ENCODE measurements at places on chromosomes 2 and 18.

GRCh38 chr2:60652832-60653340 is 99.4 kb upstream of the BCL11A start:
- DNase-seq, result no peak

GRCh38 chr2:233034091-233034882 is 1.8 kb downstream of the NEU2 start:
- DNase-seq, result no peak

- DNase-seq, result no peak
Observed at GRCh38 chr2:234703258-234703657, 206.4 kb upstream of the ARL4C start.

GRCh38 chr2:28598484-28598883 is 102.6 kb downstream of the PLB1 start:
- DNase-seq, result no peak

DNA sequence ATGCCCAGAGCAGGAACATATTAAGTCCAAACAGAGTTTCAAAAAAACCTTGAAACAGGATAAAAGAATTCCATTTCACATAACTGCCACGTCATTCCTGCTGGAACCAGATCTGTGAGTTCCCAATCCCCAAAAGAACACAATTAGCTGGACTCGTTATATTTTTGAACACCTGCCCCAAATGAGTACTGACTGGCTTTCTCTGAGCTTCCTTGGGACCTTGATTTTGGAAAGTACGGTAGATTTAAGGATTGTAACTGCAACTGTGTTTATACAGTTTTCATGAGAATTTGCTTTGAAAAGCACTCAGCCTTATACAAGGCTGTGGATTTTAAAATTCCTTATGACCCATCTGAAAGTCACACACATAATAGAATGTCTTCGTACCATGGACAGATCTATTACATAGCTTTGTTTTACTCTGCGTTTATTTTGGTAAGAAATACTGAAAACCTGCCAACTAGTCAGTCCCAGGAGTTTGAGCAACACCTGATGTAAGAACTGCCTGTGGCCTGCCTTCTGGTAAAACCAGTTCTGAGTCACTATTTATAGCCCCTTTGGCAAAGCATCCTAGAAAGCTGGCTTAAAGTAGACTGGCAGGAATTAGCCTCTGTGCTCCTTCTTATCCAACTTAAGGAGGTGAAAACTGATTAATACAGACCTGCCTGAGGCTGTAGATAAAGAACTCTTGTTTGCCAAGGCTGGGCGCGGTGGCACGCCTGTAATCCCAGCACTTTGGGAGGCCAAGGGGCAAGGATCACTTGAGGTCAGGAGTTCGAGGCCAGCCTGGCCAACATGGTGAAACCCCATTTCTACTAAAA is 48.1 kb downstream of the MERTK start:
- DNase-seq, result no peak

- DNase-seq, result no peak
Observed at GRCh38 chr2:53568469-53568868, 199.1 kb upstream of the CHAC2 start.

- DNase-seq, result peak; percentile 47
Observed at GRCh38 chr2:85438201-85439024, 19.9 kb downstream of the SH2D6 start.

DNA sequence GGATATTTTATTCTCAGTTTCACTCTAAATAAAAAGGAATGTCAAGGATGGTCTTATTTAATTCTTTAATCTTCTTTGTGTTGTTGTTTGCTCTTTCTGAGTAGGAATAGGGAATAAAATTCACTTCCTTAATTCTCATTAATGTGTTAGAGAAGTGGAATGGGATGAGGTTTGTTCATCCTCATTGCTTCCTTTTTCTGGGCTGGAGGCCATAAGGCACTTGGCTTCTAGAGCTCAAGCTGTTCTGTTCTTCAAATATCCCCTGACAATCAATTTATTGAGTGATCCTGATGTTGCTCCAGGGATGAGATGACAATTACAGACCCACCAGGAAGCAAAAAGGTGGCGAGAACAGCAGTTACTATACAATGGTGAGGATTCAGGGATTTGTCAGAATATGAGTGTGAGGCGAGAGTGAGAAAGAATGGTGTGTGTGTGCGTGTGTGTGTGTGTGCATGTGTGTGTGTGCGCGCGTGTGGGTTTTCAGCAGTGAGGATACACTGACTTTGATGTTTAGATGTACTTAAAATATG is 557.6 kb upstream of the FANCL start:
- DNase-seq, result no peak

- DNase-seq, result no peak
Observed at GRCh38 chr2:20062615-20063545, 11.5 kb upstream of the LAPTM4A start.

GRCh38 chr18:46659484-46659883 is 2.5 kb upstream of the LOXHD1 start:
- no peak for DNase-seq

- no peak for DNase-seq
Observed at GRCh38 chr18:10249270-10249669, 205.2 kb upstream of the APCDD1 start.

DNA sequence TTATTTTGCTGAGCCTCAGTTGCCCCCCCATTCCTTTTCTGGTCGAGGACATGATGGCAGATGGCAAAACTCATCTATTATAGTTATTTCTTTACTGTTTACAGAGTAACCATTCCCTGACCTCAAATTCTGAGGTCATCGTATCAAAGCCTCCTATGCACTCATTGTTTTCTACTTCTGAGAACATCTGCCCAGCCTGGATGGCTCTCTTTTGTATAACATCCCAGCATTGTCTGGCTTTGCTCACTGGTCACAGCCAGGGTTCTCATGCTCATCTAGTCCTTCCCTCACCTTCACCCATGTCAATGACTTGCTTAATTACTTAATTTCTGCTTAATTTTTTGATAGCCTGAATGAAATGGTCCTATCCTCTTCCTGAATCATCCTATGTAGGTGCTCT is 472.1 kb downstream of the PARD3B start:
- DNase-seq, result no peak

DNA sequence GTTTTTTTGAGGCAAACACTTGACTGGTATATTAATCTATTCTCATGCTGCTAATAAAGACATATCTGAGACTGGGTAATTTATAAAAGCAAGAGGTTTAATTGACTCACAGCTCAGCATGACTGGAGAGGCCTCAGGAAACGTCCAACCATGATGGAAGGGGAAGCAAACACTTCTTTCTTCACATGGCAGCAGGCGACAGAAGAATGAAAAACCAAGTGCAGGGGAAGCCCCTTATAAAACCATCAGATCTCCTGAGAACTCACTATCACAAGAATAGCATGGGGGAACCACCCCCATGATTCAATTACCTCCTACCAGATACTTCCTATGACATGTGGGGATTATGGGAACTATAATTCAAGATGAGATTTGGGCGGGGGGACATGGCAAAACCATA is 136.2 kb upstream of the MAPRE2 start:
- DNase-seq, result no peak

- DNase-seq, result no peak
Observed at GRCh38 chr18:41643427-41643826, 311.6 kb upstream of the PIK3C3 start.

GRCh38 chr2:216279459-216279858 is 92.8 kb downstream of the MARCHF4 start:
- no peak for DNase-seq

DNA sequence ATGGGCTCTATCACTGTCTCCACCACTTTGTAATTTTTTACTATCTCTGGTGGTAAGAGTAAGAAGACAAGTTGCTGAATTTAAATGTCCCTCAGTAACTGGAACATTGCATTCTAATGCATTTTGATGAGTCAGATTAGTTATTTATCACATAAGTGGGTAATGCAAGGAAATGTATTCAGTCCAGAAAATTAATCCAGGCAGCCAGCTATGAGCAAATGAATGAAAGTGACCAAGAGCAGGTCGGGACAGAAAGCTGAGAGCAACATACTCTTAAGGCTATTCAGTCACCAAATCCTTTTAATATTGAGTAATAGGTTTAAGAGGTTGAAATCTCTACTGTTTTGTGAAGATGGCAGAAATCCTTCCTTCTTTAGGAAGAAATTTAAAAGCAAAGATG is 265.5 kb upstream of the PARD3B start:
- no peak for DNase-seq

- no peak for DNase-seq
Observed at GRCh38 chr2:17375262-17375661, 143.0 kb downstream of the RAD51AP2 start.

GRCh38 chr2:71313016-71313766 is 18.4 kb upstream of the ZNF638 start:
- no peak for DNase-seq

DNA sequence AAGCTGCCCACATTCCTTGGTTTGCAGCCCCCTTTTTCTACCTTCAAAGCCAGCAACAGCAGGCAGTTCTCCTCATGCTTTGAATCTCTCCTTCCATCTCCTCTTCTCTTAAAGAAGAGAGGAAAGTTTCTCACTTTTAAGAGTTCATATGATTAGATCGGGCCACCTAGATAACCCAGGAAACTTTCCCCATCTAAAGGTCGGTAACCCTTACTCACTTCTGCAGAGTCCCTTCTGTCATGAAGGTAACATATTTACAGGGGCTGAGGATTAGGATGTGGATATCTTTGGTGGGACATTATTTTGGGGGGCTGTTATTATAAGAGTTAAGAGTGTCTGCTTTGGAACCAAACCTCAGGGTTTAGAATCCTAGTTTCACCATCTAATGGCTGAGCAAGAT is 51.0 kb downstream of the HNRNPLL start:
- DNase-seq, result no peak

DNA sequence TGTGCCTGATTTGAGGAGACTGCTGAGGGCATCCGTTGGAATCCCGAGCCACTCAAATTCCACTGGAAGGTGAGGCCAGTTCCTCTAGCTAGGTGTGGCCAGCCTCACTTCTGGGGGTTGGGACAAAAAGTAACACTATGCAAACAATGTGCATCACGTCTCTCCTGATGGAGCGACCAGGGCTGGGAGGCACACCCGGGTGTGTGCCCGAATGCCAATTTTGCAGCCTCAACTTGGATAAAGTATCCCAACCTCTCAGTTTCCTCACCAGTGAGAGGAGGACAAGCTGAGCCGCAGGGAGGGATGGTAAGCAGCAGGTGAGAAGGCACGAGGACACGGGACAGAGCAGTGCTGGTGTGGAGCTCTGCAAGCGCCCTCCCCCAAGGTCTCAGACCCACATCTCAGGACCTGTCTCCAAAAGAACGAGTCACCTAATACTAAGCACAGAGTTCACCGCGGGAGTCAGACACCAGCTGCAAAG is 218.3 kb downstream of the HAUS1 start:
- no peak for DNase-seq

- no peak for DNase-seq
Observed at GRCh38 chr2:208279236-208279635, 13.2 kb downstream of the PIKFYVE start.

- peak; percentile 95 for DNase-seq
Observed at GRCh38 chr2:240452462-240453256, 17.2 kb downstream of the GPC1 start.

DNA sequence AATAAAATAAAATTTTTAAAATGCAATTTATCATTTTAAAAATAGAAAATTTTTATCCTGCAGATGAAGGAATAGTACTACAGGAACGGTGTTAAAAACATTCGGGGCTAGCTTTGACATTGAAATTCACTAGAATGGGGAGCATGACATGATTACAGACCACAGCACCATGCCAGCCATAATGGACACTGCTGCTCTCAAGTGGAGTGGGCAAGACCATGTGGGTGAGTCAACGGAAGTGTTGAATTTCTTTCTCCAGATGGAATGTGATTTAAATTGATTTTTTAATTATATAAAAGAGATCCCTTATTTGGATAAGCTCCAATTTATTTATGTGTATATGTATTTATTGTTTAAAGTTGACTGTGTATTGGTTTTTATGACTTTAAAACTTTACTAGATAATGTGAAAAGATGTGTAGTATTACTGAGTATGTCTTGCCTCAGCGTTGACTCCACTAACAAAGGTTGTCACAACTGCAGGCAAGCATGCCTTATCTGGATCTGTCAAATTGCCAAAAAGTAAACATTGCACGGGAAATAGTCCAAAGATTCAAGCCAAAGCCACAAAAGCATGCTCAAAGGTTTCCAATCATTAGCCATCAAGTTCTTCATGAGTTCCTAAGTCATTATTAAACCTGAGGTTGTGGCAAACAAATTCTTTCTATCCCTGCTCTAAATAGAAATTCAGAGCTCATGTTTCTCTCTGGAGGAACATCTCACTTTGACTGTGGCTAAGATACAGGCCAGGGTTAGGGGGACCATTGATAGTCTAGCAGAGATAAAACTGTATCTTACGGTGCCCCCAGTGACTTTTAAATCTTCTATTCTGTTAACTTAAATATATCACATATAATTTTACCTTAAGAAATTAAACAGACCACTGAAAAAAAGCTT is 536.9 kb downstream of the TMX3 start:
- no peak for DNase-seq

- DNase-seq, result no peak
Observed at GRCh38 chr2:99084256-99084655, 57.3 kb upstream of the C2orf15 start.

GRCh38 chr2:160353166-160353565 is 140.4 kb downstream of the RBMS1 start:
- DNase-seq, result no peak

DNA sequence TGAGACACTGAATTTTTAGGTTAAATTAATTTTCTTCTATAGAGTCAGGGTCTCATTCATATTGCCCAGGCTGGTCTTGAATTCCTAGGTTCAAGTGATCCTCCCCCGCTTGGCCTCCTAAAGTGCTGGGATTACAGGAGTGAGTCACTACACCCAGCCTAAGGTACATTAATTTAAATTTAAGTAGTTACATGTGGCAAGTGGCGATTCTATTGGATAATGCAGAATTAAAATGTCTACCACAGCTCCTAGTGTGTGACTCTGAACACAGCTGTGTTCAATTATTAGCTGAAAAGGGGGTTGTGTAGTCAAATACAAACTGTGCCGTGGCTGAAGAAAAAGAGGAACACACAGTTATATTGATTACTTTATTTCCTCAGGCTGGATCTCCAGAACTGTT is 2.2 kb upstream of the CAD start:
- no peak for DNase-seq

DNA sequence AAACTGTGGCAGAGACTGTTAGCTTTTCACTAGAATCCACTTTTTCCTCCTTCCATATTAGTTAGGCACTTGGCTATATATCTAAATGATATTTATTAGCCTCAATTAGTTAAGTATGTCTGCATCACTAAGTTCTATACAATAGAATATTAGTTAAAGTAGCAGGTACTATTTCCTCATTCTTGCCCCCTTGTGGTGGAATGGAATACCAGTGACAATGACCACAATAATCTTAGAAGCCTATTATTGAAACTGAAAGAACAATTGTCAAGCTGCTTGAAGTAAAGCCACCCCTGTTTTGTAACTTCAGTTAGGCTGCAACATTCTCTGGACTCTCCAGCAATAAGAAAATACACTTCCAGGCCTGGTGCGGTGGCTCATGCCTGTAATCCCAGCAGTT is 476.3 kb upstream of the VWC2L start:
- no peak for DNase-seq

GRCh38 chr2:236711440-236711839 is 141.8 kb downstream of the ACKR3 start:
- DNase-seq, result no peak

GRCh38 chr2:101821828-101822458 is 124.4 kb downstream of the MAP4K4 start:
- no peak for DNase-seq

- peak; percentile 29 for DNase-seq
Observed at GRCh38 chr2:119126650-119127049, 31.9 kb downstream of the C1QL2 start.

- DNase-seq, result peak; percentile 49
Observed at GRCh38 chr2:84919885-84920580, 14.6 kb downstream of the TMSB10 start.
